ENCODE measurements at places on chromosomes 7 and 10.

- DNase-seq = no peak
Observed at GRCh38 chr10:103439776-103440175, 12.4 kb downstream of the CALHM2 start.

DNA sequence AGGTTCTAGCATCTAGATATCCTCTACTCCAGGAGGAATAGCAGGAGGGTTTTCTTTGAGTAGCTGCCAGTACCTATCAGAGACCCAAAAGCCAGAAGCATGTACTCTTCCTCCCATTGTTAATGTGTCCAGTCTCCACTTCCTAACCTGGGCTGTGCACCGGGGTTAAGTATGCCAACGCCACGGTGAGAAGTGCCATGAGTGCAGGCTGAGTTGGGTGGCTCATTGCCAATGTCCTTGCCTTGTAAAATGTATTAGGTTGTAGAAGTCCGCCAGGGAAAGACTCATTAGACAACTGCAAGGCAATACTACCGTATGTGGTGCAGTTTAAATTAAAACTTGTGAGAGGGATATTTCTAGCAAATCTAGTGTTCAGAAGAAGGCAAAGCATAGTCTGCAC is 55.0 kb upstream of the PRR15 start:
- no peak for DNase-seq

- DNase-seq = no peak
Observed at GRCh38 chr10:103706762-103707161, 148.6 kb downstream of the SH3PXD2A start.

GRCh38 chr10:1102416-1102815 is 46.2 kb downstream of the WDR37 start:
- no peak for DNase-seq

DNA sequence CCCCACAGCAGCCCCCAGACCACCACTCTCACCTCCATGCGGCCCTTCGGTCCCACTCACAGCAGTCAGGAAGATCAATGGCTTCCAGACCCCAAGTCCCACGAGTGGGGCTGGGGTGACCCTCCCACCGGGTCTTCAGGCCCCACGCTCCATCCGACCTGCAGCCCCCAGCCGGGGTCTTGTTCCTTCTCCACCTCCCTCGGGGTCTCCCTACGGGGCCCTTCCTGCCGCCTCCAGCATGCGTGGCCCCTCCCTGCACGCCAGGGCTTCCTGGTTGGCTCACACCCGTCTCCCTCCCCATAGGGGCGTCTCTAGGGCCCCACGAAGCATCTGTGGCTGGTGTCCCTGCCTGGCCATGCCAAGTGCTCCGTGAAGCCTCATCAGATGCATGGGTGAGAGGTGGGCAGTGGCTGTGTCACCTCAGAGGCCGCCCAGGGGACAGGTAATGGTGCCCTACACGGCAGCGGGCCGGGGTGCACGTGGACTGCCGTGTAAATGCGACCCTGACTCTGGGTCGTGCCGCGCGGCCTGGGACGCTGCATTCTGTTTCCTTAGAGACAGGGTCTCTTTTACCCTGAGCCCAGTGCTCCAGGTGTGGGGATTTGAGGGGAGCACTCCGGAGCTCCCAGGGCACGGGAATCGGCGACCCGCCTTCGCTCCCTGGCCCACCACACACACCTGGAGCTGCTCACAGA is 19.9 kb downstream of the ADAP1 start:
- no peak for DNase-seq

- no peak for DNase-seq
Observed at GRCh38 chr7:71208881-71209280, 76.9 kb downstream of the GALNT17 start.

DNA sequence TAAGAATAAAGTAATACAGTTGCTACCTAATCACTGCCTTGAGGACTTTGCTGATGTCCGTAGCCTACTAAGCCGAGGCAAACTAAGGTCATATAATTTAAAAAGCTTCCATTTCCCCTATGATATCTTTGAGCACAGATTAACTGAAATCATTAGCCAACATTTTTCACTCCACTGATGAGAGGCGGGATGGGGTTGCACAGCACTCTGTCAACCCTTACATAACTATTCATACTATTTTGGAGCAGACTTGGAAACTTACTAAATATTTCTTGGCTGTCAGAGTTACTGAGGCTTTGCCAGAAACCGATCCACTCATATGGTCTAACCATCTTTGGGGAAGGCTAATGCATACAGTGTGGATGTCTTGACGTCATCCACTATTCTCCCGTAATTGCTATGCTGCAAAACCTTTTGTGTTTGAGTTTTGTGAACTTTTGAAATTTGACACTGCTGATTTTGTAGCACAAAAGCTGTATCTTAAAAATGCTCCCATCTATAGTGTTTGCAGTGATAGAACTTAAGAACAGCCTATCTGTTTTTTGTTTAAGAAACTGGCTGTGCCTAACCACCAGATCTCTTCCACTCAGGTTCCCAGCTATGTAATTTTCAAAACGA is 248.7 kb downstream of the TSPAN12 start:
- DNase-seq = no peak
